ENCODE measurements at places on chromosomes 12 and 14. TPM values are rescaled to one million over a fixed set of nuclear protein-coding genes. Genes with fewer than 3 reads are reported as not detected.
A peak's percentile ranks its signal among the peaks of the same experiment; 100 is the strongest.

IGFBP6 gene
- total RNA-seq, result 21.1 TPM

MEG3 gene
- not detected for total RNA-seq

NR4A1 gene
- total RNA-seq, result 1.0 TPM

GDF3 gene
- total RNA-seq, result 77.7 TPM

ZNF605 gene
- total RNA-seq, result 8.3 TPM

KLRC2 gene
- total RNA-seq, result not detected

WIF1 gene
- total RNA-seq, result not detected

ACTN1 gene
- total RNA-seq, result 130 TPM

- H3K27me3 ChIP-seq, result peaks cover 21% of the 10 kb centered on the region
- H3K4me1 ChIP-seq, result no peaks in the 10 kb centered on the region
- H3K4me3 ChIP-seq, result no peak overlapping the region
- no peak overlapping the region for H3K27ac ChIP-seq
- no peak for DNase-seq
Observed at GRCh38 chr14:105531894-105532623, 5.7 kb downstream of the TMEM121 start.

DNA sequence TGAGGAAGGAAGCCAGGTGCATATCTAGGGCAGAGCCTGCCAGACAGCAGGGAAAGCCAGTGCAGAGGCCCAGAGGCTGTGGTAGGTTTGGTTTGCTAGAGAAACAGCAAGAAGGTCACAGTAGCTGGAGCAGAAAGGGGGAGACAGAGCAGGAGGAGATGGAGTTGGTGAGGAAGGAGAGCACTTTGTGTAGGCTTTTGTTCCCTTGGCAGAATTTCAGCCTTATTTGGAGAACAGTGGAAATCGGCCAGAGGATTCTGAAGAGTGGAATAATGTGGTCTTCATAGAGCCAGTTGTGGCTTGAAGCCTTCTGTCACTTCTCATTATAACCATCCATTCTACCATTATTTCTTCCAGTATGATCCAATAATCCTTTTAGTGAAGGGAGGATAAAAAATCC, 212.9 kb upstream of the FAR2 start:
- H3K27me3 ChIP-seq, result peaks cover 2% of the 10 kb centered on the region
- no peak for DNase-seq
- H3K36me3 ChIP-seq, result no peaks in the 10 kb centered on the region
- no peak overlapping the region for H3K27ac ChIP-seq
- H3K4me3 ChIP-seq, result no peak overlapping the region
- peaks cover 15% of the 10 kb centered on the region for H3K4me1 ChIP-seq

- no peak for DNase-seq
- H3K4me1 ChIP-seq, result no peaks in the 10 kb centered on the region
- H3K4me3 ChIP-seq, result no peak overlapping the region
- H3K27me3 ChIP-seq, result peaks cover 7% of the 10 kb centered on the region
- H3K36me3 ChIP-seq, result no peaks in the 10 kb centered on the region
Observed at GRCh38 chr12:19826980-19827550, 387.8 kb downstream of the AEBP2 start.

GRCh38 chr14:104424406-104425072, 155.0 kb upstream of the C14orf180 start:
- no peaks in the 10 kb centered on the region for H3K36me3 ChIP-seq
- no peak overlapping the region for H3K4me3 ChIP-seq
- no peak for DNase-seq
- H3K27me3 ChIP-seq, result peaks cover 5% of the 10 kb centered on the region
- no peaks in the 10 kb centered on the region for H3K4me1 ChIP-seq
- no peak overlapping the region for H3K27ac ChIP-seq

GRCh38 chr12:15580431-15580830, 208.8 kb downstream of the EPS8 start:
- H3K4me3 ChIP-seq, result no peak overlapping the region
- H3K27me3 ChIP-seq, result no peaks in the 10 kb centered on the region
- peaks cover 4% of the 10 kb centered on the region for H3K36me3 ChIP-seq
- DNase-seq, result no peak
- H3K27ac ChIP-seq, result no peak overlapping the region

DNA sequence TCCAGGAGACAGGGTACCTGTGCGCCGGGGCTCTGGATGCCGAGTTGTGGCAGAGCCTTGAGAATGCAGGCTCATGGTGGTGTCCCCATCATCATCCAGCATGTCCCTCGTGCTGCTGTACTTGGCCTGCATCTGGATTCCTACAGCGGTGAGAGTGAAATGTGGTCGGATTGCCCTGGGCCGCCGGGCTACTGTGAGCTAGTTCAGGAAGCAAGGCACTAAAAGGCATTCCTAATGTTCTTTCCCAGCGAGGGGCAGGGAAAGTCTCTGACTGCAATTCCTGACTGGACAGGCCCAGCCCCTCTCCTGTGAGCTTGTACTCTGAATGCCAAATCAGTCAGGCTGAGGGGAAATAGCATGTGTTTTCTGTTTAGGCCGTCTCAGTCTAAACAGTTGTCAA, at the start of gene CLEC1A:
Gene CLEC1A, minus strand, starts transcription at position 195 of the 400 bp plus-strand sequence. Its CDS starts 63 bp downstream, at position 132.
- H3K27ac ChIP-seq, result peak within 1 kb of the TSS; percentile 85
- peak within 1 kb of the TSS; percentile 78 for H3K4me3 ChIP-seq
- no peaks in the 10 kb centered on the region for H3K36me3 ChIP-seq
- H3K27me3 ChIP-seq, result peaks cover 4% of the 10 kb centered on the region
- peaks cover 35% of the 10 kb centered on the region for H3K4me1 ChIP-seq

DNA sequence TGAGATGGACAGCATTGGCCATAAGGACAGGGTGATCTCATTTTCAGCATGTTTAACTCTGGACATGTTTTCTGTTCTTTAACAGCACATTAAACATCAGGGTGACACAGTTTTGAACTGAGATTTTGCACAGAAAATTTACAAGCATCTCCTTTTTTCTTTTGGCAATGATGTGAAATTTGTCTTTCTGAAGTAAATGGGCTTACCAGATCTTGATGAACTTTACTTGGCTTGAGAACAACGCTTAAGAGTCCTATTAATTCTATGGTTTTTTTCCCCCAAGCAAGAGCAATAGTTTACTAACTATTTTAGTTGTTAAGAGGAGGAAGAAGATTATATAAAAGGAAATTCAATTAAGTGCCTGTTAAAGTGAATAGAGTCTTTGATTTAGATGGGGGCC, 491.0 kb downstream of the SNAPC1 start:
- no peaks in the 10 kb centered on the region for H3K36me3 ChIP-seq
- DNase-seq, result no peak
- no peaks in the 10 kb centered on the region for H3K27me3 ChIP-seq
- H3K4me3 ChIP-seq, result no peak overlapping the region
- H3K4me1 ChIP-seq, result no peaks in the 10 kb centered on the region
- no peak overlapping the region for H3K27ac ChIP-seq

- H3K4me3 ChIP-seq, result no peak overlapping the region
- H3K4me1 ChIP-seq, result no peaks in the 10 kb centered on the region
- peaks cover 5% of the 10 kb centered on the region for H3K27me3 ChIP-seq
- no peak for DNase-seq
Observed at GRCh38 chr14:92582706-92583452, 69.3 kb downstream of the RIN3 start.

GRCh38 chr14:65042296-65042695, 55.6 kb downstream of the FNTB start:
- DNase-seq, result no peak
- H3K4me3 ChIP-seq, result no peak overlapping the region
- H3K36me3 ChIP-seq, result peaks cover 10% of the 10 kb centered on the region
- no peak overlapping the region for H3K27ac ChIP-seq
- H3K27me3 ChIP-seq, result peaks cover 4% of the 10 kb centered on the region
- peaks cover 2% of the 10 kb centered on the region for H3K4me1 ChIP-seq

GRCh38 chr12:18923721-18924120, 185.8 kb downstream of the CAPZA3 start:
- H3K36me3 ChIP-seq, result no peaks in the 10 kb centered on the region
- peaks cover 13% of the 10 kb centered on the region for H3K4me1 ChIP-seq
- H3K4me3 ChIP-seq, result no peak overlapping the region
- no peak overlapping the region for H3K27ac ChIP-seq

DNA sequence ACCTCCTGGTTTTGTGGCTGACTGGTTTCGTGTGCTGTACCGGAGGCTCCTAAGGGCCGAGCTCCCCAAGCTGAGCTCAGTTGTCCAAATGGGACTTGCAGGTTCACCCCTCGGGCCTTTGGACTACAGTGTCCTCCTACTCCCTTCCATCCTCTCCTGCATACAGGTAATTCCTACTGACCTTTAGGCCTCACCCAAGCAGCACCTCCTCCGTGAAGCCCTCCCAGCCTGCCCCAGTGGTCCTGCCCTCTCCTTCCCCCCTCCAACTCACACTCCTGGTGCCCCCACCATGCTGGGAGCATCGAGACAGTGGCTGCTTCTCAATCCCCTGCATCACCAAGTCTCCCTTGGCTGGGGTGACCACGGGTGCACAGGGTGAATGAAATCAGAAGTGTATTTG, 27.1 kb upstream of the YY1 start:
- no peak for DNase-seq
- H3K27me3 ChIP-seq, result peaks cover 9% of the 10 kb centered on the region
- peaks cover 8% of the 10 kb centered on the region for H3K36me3 ChIP-seq
- H3K4me3 ChIP-seq, result no peak overlapping the region
- H3K27ac ChIP-seq, result no peak overlapping the region

- no peaks in the 10 kb centered on the region for H3K4me1 ChIP-seq
- no peaks in the 10 kb centered on the region for H3K27me3 ChIP-seq
- no peak overlapping the region for H3K4me3 ChIP-seq
- no peaks in the 10 kb centered on the region for H3K36me3 ChIP-seq
- no peak for DNase-seq
- H3K27ac ChIP-seq, result no peak overlapping the region
Observed at GRCh38 chr12:74241341-74241740, 296.3 kb upstream of the ATXN7L3B start.

- H3K4me1 ChIP-seq, result peaks cover 18% of the 10 kb centered on the region
- no peaks in the 10 kb centered on the region for H3K36me3 ChIP-seq
- H3K27ac ChIP-seq, result peak overlapping the region; percentile 72
- no peak overlapping the region for H3K4me3 ChIP-seq
- peaks cover 6% of the 10 kb centered on the region for H3K27me3 ChIP-seq
- no peak for DNase-seq
Observed at GRCh38 chr14:65210822-65211182, 108.5 kb upstream of the MAX start.

DNA sequence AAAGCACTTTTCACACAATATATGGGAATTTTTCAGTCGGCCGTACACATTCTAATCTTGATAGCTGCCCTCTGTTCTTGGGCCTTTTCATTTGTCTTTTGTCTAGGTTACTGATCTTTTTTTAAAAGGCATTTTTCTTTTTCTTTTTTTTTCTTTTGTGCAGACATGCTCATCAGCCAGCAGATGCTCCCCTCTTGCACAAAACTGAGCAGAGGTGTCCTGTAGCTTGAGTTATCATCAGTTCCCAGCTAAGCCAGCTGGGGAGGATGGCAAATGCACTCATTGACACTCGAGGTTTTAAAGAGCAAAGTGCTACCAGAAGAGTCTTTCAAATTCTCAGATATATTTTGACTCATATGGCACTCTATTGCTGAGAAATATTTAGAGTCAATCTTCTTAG, 913.9 kb upstream of the SEL1L start:
- no peaks in the 10 kb centered on the region for H3K4me1 ChIP-seq
- no peak overlapping the region for H3K4me3 ChIP-seq
- H3K27me3 ChIP-seq, result no peaks in the 10 kb centered on the region
- no peak for DNase-seq

DNA sequence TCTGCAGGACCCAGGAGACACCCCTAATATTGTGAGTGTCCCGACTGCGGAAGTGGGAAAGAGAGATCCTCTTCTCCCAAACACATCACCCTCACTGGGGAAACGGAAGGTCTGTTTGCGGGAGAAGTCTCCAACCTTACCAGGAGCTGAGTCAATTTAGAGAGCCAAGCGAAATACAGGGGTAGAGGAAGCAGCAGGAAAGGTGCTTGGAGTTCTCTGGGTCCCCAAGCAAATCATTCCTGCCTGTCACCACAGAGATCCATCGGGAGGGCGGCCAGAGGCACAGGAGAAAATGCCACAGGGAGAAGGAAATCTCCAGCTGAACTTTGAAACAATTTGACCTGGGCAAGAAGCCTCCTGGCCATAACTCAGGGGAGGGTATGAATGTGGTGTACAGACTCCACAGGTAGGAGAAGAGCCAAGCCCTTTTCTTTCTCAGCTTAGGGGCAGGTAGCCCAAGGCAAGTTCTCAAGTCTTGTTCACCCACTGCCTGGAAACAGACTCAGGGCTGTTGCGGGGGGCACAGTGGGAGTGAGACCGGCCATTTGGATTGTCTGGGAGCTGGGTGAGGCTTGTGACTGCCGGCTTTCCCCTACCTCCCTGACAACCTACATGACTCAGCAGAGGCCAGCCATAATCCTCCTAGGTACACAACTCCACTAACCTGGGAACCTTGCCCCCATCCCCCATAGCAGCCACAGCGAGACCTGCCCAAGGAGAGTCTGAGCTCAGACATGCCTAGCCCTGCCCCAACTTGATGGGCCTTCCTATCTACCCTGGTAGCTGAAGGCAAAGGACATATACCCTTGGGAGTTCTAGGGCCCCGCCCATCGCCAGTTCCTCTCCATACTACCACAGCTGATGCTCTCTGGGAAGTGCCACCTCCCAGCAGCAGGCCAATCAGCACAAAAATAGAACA, 211.9 kb upstream of the ARHGAP5 start:
- H3K27me3 ChIP-seq, result peaks cover 1% of the 10 kb centered on the region
- no peaks in the 10 kb centered on the region for H3K4me1 ChIP-seq
- peaks cover 6% of the 10 kb centered on the region for H3K36me3 ChIP-seq
- H3K27ac ChIP-seq, result no peak overlapping the region
- DNase-seq, result no peak
- H3K4me3 ChIP-seq, result no peak overlapping the region

GRCh38 chr12:13981296-13981962, at the start of gene GRIN2B:
Gene GRIN2B, minus strand, starts transcription at chr12:13981602. Its CDS starts 115,394 bp downstream, at chr12:13866208.
- H3K4me3 ChIP-seq, result peak within 1 kb of the TSS; percentile 90
- H3K36me3 ChIP-seq, result no peaks in the 10 kb centered on the region
- H3K4me1 ChIP-seq, result peaks cover 22% of the 10 kb centered on the region
- peak; percentile 19 for DNase-seq
- peaks cover 13% of the 10 kb centered on the region for H3K27me3 ChIP-seq
